ENCODE measurements at places on chromosomes 13 and 19.

DNA sequence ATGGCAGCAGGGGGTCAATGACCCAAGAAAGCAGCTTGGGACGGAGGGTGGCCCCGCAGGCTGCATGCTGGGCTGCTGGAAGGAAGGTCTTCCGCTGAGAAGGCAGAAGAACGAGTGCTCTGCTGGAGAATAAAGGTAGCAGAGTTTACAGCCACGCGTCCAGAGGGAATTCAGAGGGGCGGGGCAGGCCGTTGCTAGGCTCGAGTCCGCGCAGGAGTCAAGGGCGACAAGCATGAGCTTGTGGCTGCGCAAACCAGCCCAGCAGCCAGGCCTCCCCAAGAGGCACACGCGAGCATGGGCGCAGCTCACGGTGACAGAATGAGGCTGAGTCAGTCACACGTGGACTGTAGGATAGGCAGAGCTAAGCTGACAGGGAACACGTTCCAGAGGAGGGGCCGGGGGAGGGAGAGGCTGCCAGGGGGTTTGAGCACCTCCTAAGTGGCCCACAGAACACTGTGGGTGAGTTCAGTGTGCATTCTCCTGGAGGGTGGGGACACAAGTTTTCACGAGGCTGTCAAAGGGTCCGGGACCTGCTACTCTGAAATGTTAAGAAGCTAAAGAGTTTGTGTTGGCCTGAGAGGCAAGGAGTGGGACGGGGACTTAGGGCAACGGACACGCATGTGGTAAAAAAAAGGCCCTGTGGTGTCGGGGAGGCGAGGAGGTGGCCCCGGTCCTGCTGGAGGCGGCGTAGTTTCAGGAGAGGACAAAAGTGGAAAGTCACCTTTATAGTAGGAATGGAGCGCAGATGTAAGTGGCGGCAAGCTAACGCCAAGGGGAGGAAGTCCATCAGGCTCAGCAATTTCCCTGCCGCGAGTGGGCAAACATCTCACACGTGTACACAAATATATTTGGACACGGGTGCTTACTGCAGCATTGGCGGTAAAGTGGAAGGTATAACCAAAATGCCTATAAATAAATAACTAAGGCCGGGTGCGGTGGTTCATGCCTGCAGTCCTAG, 17.7 kb downstream of the RFX2 start:
- DNase-seq = no peak

DNA sequence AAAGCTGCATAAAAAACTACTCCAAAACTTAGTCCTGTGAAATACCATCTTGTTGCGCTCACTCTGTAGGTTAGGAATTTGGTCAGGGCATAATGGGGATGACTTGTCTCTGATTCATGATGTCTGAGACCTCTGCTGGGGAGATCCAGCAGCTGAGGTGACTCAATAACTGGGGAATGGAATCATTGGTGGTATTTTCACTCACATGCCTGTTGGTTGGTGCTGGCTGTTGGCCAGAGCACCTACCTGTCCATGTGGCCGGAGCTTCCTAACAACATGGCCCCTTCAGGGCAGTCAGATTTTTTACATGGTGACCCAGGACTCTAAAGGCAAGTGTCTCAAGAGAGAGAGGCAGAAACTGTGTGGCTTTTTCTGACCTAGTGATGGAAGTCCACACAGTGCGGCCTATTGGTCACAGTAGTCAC, 7.4 kb upstream of the ESD start:
- DNase-seq = peak; percentile 93

DNA sequence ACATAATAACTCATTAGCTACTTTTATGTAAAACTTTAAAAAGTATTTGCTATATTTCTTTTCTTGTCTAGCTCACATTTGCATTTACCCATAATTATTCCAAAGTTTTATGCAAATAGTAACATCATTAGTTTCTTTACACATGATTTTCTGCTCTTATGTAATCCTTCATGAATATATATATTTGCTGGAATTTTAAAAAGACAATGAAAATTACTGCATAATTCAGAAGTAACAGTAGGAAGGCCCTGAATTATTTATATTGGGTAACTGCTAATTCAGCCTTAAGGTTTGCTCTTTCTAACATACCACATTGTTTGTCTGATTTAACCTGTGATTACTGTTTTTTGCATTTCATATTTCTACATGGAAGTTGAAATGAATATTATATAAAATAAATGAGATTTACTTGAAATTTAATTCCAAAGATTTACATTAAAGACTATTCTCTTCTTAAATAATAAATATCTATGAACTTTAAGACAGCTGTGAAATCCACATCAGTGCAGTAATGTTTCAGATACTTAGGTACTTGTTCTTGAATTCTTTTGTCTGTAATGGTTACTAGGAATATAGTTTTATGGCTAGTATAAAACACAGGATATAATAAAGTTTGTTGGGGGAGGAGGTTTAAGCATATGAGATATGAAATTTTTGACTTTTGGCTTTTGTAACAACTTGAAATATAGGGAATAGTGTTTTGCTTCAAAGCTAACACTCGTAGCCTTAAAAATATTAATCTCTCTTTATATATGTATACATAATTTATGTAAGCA, 46.0 kb downstream of the B3GLCT start:
- DNase-seq = no peak

- peak; percentile 36 for DNase-seq
Measured at GRCh38 chr19:45443462-45444317, 20.0 kb upstream of the ERCC1 start.

- DNase-seq = no peak
Measured at GRCh38 chr13:110301083-110301482, 5.9 kb downstream of the COL4A1 start.

- no peak for DNase-seq
Measured at GRCh38 chr19:2362046-2362969, 2.2 kb downstream of the TMPRSS9 start.

- no peak for DNase-seq
Measured at GRCh38 chr13:79675931-79676660, 195.1 kb downstream of the NDFIP2 start.

GRCh38 chr13:35349052-35349451, 127.4 kb downstream of the MAB21L1 start:
- DNase-seq = no peak

GRCh38 chr13:60047918-60048317, 115.8 kb downstream of the DIAPH3 start:
- DNase-seq = no peak

DNA sequence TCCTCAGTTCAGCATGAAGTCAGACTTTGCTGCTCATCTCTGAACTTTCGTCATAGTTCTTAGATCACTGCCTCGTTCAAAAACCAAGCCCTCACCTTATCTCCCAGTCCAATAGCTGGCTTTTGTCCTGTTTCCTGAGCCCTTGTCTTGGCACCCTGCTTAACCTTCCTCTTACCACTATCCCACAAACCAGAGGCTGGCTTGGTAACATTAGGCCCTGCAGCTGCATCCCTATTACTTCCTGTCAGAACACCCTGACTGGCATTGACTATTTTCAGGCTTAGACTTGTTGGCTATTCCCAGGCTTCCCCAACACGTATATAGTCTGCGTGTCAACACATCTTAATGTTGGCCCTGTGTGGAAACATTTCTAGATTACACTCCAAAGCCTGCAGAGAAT, 172.4 kb downstream of the VWA8 start:
- no peak for DNase-seq

GRCh38 chr13:98141509-98142379, 1.1 kb upstream of the FARP1 start:
- DNase-seq = no peak

DNA sequence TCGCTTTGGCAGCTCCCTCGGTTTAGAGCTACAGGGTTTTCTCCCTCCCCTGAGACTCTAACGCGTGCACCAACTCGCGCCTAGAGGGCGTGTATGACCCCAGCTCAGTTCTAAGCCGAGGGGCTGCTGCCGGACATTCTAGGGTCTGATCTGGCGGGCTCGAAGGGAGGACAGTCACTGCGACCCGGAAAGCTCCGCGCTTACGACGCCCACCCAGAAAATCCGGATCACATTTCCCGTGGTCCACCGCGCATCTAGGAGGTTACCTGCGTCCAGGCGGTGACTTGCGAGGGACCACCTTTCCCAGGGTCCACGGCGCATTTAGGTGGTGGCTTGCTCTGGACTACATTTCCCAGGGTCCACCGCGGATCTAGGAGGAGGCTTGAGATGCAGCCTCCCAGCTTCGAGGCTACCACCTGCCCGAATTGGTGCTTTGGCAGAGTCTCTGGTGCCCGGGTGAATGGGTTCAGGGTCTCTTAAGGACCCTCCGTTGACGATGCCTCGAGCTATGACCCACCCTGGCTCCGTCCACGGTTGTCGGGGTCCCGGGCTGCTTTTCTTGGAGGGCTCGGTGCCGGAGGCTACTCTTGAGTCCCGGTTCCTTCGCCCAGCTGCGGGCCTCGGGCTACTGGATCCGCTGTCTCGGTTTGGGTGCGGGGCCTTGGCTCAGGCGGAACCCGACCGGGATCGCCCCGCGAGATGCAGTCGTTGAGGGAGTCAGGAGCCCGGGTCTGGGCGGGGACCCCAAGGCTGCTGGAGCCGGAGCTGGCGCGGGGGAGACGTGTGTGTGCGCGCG, 30.5 kb downstream of the ZNF146 start:
- DNase-seq = no peak

GRCh38 chr13:46881621-46882020, 15.2 kb downstream of the HTR2A start:
- no peak for DNase-seq

DNA sequence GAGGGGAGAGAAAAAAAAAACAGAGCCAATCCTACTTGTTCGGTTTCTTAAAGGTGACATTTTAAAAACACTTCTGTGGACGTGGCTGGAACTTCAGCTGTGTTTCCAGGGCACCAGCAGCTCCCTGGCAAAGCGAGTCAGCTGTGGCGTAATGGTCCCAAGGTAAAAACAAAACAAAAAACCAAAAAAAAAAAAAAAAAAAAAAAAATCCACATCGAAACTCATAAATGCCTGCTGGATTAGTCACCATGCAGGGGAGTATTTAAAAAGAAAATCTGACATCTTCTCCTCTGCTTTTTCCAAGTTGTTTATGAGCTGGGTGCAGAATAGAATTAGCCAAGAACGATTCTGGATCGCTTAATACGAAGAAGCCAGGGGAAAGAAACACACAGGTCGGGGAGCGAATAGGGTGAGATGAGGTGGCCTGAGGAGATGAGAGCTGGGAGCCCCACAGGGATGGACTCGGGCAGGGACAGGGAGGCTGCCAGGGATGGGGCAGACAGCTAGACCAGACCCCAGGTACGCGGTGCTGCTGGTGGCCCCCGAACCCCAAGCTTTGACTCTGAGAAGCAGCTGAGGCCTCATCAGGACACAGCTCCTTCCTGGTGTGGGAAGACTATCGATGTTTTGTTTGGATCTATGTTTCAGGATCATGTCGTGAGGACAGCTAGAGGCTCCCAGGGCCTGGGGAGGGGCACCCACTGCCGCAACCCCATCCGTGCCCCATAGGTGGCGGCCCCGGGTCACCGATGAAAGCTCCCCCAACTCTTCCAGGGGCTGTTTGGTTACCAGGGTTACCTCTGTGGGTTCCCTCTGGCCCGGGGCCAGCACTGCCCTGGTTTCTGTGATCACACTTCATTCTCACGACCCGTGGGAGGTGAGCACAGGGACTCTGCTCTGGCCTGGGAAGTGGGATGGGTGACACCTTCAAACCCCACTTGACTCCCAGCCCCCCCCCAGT, 3.1 kb upstream of the CTXN1 start:
- peak; percentile 44 for DNase-seq

- no peak for DNase-seq
Measured at GRCh38 chr13:73000027-73000674, 58.7 kb upstream of the KLF5 start.

- DNase-seq = no peak
Measured at GRCh38 chr13:80030491-80030890, 310.4 kb downstream of the SPRY2 start.

- no peak for DNase-seq
Measured at GRCh38 chr19:17402982-17403855, 2.2 kb downstream of the BST2 start.

- DNase-seq = no peak
Measured at GRCh38 chr19:7738023-7738422, 6.1 kb upstream of the CLEC4G start.

- no peak for DNase-seq
Measured at GRCh38 chr19:32421589-32422361, 16.2 kb downstream of the DPY19L3 start.

- peak; percentile 56 for DNase-seq
Measured at GRCh38 chr13:98508685-98509084, 68.2 kb downstream of the STK24 start.

DNA sequence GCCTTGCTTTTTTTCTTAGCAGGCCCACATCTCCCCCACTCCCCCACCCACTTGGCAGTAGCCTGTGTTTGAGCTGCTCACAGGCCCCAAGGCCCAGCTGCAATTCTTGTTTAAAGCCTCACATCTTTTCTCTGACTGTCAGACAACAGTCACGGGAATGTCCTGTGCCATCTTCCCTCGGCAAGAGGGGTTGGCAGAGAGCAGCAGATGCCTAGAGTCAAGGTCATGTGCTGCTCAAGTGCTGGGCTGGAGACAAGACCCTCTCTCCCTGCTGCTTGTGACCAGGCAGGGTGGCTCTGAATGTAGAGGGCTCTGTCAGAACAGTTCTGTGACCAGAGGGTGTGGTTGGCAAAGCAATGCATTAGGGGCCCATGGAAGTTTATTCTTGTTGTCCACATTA, 47.4 kb downstream of the BBC3 start:
- DNase-seq = no peak

- DNase-seq = no peak
Measured at GRCh38 chr13:33932769-33933406, 114.9 kb downstream of the RFC3 start.

DNA sequence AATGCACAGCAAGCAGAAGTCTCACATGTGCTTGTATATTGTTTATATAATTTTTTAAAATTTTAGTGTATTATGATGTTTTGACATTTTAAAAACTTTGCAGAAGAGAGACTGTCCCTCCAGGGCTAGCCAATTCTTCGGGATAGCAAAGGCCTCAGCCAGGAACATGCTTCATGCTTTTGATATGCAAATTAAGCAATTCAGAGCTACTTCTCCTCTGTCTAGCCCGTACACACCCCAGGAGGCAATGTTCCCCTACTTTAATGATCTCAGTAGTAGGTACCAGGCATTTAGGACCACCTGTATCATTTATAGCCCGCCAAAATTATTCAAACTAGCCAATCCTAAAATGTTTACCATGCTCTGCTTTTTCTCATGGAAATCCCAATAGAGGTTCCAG, 1116.2 kb downstream of the OLFM4 start:
- no peak for DNase-seq

DNA sequence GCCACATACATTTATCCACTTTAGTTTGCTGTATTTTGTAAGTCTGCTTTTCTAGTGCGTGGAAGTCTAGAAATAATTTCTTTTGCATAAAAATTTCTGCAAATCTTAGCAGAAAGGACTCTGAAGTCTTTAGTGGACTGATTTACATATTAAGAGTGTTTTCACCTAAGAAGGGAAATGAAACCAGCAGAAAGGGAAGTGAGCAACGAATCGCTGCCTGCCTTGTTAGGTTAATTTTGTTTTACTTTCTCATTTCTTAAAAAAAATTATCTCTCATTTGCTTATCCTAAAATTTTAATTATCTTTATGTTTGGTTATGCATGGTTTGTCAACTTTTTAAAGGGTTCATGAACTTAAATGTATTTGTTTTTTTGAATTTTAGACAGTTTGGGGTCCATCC, 767 bp upstream of the GPR18 start:
- DNase-seq = no peak

- no peak for DNase-seq
Measured at GRCh38 chr19:46269101-46269500, 27.7 kb upstream of the HIF3A start.

Measured in skeletal muscle cell (primary cell).